ENCODE measurements at places on chromosomes 2 and 18.

DNA sequence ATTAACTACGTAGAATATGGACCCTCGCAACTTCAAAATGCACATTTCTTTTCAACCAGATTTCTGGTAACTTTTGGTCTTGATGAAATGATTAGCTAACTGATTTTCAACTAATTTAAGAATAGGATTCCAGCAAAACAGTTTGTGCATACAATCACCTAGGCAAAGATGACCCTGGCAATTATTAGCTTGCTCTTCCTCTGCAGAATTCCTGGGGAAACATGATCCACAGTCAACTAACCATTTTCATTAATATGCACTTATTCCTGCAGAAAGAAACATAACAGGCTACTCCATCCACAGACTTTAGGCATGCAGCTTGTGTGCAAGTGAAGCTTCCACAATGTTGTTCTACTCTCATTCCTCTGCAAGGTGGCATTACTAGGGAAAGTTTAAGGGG is 1150.8 kb upstream of the FANCL start:
- DNase-seq = no peak

GRCh38 chr18:60838677-60839076 is 466.1 kb upstream of the MC4R start:
- no peak for DNase-seq

DNA sequence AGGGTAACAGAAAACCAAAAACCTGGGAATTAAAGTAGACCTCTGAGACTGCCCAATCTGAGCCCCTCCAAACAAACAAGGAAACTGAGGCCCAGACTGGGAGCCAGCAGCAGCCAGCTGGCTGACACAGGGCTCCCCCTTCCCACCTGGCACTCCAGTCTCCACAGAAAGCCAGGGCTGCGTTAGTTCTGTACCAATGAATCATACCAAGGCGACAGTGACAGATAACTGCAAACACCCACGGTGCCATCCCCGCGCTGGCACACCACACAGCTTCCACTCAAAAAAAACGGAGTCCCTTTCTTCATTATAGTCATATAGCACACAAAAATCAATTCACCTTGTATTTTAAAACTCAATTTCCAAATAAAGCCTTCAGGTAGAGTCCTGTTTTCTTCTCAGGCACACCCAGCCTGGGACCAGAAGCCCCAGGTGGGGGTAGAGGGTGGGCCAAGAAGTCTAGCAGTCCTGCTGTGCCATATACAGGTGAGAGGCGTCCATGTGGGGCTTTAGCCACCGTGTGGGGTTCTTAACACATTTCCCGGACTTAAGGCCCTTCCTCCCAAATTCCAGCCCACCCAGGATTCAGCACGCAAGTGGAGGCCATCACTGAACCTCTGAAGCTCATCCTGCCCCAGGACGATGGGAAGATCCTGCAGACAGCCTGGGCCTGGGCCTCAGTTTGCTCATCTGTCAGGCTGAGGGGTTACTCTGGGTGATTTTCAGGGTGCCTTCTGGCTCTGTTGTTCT is 1.2 kb downstream of the PER2 start:
- DNase-seq = peak; percentile 44

DNA sequence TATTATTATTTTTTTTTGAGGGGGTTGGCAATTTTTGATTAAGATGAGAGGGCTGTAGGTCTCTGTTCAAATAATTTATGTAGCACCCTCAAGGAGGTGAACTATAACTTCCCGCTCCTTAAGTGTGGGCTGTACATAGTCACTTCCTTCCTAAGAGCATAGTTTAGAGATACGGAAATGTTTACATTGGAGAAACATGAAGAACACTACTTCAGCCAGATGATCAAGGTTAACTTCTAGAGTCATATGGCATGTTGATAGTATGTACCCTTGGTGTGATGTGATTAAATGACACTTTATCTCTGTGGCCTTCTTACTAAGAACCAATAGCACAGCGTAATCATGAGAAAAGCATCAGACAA is 93.7 kb downstream of the MIB1 start:
- DNase-seq = no peak

DNA sequence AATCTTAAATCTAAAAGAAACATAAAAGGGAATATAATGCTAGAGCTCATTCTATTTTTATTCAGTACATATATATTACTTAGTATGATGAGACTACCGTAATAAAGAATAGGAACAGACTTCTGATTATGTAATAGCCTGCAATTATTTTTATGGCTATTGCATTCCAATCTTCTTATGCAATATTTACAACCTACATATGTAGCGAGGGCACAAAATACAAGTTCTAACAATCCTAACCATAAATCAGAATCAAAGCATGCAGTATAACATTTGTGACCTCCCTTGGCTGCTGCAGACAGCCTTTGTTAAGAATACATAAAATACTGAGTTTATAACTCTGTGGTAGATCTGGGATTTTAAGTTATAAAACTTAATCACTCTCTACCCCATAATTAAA is 177.6 kb downstream of the BABAM2 start:
- no peak for DNase-seq

- no peak for DNase-seq
These were observed 32.0 kb upstream of the NYAP2 start for GRCh38 chr2:225367482-225367881.

GRCh38 chr18:40208958-40209357 is 1746.1 kb upstream of the PIK3C3 start:
- DNase-seq = no peak

GRCh38 chr18:57022716-57023115 is 124.2 kb upstream of the BOD1L2 start:
- DNase-seq = no peak

DNA sequence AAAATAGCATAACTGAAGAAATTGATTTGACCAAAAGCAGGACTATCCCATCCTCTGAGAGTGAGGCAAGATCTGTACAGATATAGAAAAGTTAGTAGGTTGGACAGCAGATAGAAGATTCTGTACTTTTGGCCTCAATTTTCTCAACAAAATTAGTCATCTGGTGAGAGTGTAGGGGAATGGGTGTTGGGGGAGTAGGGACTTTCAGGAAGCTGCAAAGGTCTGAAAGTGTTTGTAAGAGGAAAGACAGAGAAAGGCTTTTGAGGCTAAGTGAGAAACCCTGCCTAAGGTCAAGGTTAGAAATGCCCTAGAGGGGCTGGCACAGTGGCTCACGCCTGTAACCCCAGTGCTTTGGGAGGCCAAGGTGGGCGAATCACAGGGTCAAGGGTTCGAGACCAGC is 40.3 kb downstream of the DAPL1 start:
- DNase-seq = no peak

DNA sequence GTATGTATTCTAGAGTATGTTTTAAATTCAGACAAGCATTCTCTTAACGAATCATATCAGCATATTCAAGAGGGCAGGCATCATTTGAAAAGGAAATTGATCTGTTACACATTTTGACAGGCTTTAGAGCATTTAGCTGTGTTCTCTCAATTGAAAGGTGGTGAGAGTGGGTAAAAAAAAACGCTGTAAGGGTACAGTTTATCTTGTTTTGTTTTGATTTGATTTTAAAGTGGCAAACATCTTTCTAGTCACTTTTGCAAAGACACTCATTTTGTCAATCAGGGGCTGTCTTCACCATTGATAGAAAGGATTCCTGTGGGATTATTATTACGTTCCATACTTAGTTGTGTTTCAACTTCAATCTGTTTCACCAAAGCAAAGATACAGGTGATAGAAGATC is 2.2 kb downstream of the CDH19 start:
- no peak for DNase-seq

- DNase-seq = no peak
These were observed 57.1 kb upstream of the RALBP1 start for GRCh38 chr18:9418047-9418690.

DNA sequence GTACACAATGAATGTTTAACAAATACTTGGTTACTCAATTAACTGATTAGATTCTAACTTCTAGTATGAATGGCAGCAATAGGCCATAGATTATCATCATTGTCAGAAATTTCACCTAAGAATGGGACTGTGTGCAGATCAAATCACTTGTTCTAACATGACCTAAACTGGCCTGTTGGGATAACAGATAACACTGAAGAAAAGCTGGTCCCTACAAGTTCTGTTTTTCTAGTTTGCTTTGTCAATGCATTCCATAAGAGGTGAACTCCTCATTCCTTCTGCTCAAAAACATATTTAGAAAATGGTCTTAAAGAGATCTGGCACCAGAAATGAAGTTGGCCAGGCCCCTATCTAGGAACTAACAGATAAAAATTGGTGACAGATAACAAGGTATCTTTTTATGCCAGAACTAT is 175.4 kb downstream of the THADA start:
- DNase-seq = no peak

- DNase-seq = no peak
These were observed 29.3 kb downstream of the RDH14 start for GRCh38 chr2:18531194-18531593.

DNA sequence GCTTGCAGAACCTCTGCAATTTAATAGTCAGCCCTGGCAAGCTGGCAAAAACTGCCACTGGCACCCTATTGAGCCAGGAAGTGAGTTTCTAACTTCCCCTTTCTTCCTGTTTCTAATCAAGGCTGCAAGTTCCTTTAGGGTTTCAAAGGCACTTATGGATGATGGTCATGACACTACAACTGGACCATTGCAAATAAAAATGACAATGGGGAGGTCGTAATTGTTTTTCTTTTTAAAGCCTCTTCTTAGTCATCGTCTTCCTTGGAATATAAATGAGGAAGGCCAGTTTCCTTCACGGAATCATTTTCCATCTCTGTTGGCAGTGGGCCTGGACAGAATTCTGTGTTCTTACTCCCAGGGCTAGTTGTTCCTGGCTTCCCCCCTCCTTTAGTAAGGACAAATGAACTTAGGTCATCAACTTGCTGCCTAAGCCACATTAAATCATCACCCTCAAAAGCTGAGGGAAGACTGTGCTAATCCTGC is 35.8 kb downstream of the SH3RF3 start:
- no peak for DNase-seq

DNA sequence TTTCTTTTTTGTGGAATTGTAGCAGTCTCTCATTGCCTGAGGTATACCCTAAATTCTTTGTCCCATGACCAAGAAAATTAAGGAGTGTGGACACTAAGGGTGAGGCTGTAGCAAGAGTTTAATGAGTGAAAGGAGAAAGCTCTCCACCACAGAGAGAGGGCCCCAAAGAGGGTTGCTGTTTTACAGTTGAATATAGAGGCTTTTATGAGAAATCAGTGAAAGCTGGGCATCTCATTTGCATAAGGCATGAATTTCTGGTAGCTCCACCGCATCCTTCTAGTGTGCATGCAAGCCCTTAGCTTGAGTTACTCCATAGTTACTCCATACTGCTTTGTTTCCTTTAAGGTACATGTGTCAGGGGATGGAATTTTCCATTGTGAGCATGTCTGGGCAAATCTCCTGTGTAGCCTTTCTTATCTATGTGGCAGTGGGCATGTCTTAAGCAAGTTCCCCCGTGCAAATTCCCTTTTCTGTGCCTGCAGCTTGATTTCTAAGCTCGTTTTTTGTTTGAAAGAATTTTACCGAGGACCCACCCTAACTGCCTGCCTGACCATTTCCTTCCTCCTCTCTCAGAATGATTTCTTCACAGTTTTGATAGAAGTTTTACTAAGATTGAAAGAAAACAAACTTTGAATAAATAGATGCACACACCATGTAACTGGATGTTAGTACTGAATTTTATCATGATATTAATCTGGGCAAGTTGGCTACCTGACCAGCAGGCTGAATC is 218.9 kb downstream of the PARD3B start:
- DNase-seq = no peak

DNA sequence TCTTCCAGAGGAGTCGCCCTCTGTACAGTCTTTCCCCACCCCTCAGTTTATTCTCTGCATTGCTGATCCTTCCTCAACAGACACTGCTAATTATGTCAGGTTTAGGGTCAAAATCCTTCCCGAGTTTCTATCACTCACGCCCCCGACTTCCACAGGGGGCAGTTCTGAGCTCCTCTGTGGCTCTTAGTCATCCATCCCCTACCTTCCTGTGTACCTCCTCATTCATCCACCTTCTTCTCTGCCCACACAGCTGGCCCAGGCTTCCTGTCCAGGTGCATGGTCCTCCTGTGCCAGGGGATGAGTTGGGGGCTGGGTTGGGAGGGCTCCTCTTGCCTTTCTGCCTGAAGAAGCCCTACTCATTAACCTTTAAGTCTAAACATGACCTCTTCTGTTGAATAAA is 202.9 kb downstream of the ARL4C start:
- no peak for DNase-seq

DNA sequence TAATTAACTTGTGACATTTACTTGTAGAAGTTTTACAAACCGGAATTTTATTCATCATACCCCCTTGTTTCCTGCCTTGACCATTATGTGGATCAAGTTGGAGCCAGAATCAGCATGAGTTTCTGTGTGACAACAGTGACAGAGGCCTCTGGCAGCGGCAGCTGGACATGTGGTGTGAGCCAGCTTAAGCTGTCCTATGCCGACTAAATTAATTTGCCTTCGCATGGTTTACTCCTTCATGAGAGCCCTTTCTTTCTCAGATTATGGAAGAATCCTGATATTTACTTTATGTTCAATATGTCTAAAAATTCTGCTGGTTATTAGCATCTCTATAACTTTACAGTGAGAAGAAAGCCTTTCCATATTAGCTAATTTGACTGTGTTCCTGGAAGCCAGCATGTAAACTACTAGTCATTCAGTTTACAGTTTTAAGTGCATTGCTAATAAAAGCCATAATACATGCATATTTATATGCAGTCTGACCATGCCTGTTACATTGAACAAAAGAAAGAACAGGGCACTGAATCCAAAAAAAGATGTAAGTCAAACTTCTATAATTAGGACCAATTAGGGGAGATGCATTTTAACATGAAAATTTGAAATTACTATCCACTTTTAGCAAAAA is 495.8 kb upstream of the ACVR2A start:
- DNase-seq = no peak

DNA sequence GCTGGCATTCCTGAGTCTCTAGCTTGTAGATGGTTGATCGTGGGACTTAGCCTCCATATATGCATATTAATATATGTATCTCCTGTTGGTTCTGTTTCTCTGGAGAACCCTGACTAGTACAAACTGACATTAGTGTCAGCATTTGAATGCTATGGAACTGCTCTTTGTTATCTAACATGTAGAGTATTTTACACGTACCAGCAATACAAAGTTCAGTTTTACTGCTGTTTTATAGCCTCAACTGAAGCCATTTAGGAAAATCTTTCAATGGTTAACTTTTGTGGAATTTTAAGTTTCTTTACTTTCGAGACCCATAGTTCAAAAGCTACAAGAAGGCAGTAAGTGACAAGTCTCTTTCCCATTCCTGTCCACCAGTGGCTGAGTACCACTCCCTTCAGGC is 418.4 kb downstream of the NUP35 start:
- no peak for DNase-seq

GRCh38 chr2:234932591-234933168 is 19.1 kb upstream of the SH3BP4 start:
- no peak for DNase-seq

DNA sequence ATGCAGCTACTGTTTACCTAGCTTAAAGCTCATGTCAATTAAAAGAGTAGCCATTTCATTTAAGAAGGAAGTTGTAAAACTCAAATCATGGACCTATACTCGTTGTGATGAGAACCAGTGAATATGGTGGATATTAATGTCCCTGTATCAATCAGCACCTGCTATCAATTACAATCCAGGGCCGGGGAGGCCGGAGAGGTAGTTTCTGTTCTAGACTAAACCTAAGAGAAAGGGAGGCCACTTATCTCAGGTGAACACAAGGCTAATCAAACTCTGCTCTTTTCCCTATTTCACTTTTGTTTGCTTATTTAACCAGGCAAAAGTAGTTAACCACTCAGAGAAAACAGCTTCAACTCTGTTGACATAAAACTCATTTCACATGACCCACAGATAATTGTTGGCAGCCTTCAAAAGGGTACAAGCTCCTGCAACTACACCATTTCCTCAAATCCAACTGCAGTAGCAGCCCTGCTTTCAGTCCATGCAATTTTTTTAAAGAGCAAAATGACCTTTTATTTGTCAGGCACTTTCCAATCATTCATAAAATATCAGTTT is 27.8 kb upstream of the SLC9A2 start:
- DNase-seq = no peak

- no peak for DNase-seq
These were observed 104.2 kb downstream of the ZNF521 start for GRCh38 chr18:25247725-25248124.
